B cell (primary cell): ENCODE measurements at places on chromosomes 1 and 21. TPM values are rescaled to one million over a fixed set of nuclear protein-coding genes. Genes with fewer than 3 reads are reported as not detected.

DNA sequence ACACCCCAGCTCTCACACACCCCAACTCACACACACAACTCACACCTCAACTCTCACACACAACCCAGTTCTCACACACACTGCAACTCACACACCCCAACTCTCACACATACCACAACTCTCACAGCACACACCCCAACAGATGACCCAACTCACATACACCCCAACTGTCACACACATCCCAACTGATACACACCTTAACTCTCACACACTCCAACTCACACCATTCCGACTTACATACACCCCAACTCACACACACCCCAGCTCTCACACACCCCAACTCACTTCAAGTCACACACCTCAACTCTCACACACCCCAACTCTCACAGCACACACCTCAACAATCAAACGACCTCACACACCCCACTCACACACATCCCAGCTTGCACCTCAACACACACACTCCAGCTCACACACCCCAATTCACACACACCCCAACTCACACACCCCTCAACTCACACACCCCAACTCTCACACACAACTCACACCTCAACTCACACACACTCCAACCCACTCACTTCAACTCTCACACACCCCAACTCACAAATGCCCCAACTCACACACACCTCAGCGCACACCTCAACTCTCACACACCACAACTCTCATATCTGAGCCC lies 66.3 kb downstream of the SETD4 start:
- H3K4me3 ChIP-seq = no peak overlapping the region
- no peak overlapping the region for H3K27ac ChIP-seq
- no peaks in the 10 kb centered on the region for H3K4me1 ChIP-seq
- no peak for DNase-seq

Gene RNF186
- total RNA-seq = not detected in 2 replicates

- DNase-seq = no peak
- no peaks in the 10 kb centered on the region for H3K27me3 ChIP-seq
- peaks cover 14% of the 10 kb centered on the region for H3K4me1 ChIP-seq
- no peaks in the 10 kb centered on the region for H3K36me3 ChIP-seq
Observed at GRCh38 chr1:166902279-166902678, 26.2 kb upstream of the TADA1 start.

Gene C1orf226
- 0.10 TPM in 1 of 2 replicates, not detected in the other for total RNA-seq

Gene KRTAP12-4
- total RNA-seq = not detected in 2 replicates

DNA sequence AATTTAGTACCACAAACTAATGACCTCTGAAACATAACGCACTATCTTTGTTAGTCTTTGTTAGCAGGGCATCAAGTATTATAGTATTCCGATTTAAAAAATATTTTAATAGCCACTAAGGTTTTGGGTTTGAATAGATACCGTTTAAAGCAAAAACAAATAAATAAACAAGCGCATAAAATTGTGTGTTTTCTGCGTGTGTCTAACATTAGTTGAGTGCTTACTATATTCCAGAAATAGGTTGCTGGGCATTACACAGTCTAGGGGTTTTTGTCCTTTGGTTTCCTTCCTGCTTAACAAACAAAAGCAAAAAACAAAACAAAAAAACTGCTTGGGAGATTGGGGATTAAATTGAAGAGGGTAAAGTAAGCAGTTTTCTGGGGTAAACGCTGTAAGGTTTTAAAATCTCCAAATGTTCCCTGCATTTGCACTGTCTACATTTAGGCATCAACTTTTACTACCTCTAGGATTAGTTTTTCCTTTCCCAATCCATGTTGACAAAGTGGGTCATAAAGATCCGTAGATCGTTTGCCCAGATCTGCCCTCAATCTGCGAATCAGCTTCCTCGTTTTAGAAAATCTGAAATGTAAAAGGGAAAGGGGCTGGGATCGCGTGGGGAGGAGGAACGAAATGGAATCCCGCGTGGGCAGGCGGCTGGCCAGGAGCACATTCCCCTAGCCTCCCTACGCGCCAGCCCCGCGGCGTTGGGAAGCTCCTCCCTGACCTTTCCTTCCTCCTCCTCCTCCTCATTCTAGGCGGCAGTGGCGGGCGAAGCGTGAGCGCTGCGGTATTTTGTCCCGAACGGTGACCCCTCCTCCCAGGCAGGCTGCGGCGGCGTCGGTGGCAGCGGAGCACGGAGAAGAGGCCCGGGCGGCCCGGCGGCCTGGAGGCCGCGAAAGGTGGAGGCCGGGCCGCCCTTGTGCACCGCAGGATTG lies at the start of gene KCTD3:
Gene KCTD3 (plus strand): TSS at position 749 of the 935 bp plus-strand sequence. CDS start 382 bp downstream, outside the sequence.
- no peak within 1 kb of the TSS for H3K27ac ChIP-seq
- DNase-seq = peak; percentile 54
- H3K4me1 ChIP-seq = peaks cover 6% of the 10 kb centered on the region
- peak within 1 kb of the TSS; percentile 66 for H3K4me3 ChIP-seq

DNA sequence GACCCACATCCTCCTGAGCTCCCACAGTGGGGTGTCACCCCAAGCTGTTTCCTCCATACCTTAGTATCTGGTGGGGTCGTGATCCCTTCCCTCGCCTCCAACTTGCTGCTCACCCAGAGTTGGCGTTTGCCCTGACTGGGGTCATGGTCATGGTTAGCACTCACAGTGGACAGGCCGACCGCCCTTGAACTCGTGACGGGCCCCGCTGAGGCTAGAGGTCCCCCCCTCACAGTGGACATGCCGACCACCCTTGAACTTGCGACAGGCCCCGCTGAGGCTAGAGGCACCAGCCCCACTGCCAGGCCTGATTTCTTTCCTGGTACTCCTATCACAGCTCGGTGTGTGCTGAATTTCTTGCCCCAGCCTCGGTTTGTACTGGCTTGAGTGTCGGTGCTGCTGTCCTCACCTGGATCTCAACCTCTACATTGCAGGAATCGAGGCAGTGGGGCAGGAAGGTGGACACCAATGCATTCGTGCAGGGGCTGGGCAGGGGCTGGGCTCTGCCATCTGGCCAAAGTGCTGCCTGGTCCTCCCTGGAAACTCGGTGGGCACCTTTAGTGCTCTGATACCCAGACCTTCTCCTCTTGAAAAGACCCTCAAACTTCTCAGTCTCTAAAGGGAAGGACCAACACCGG lies 37.5 kb upstream of the AJAP1 start:
- DNase-seq = no peak
- no peaks in the 10 kb centered on the region for H3K27me3 ChIP-seq
- H3K36me3 ChIP-seq = no peaks in the 10 kb centered on the region
- no peak overlapping the region for H3K4me3 ChIP-seq
- no peaks in the 10 kb centered on the region for H3K4me1 ChIP-seq

GRCh38 chr1:54390655-54391054 lies 15.5 kb downstream of the SSBP3 start:
- H3K27ac ChIP-seq = no peak overlapping the region
- no peak for DNase-seq
- no peak overlapping the region for H3K4me3 ChIP-seq
- no peaks in the 10 kb centered on the region for H3K27me3 ChIP-seq
- no peaks in the 10 kb centered on the region for H3K4me1 ChIP-seq

Gene PEA15
- total RNA-seq = 76.7 and 81.7 TPM in 2 replicates

Gene ADGRB2
- total RNA-seq = 1.6 and 1.9 TPM in 2 replicates

Gene BEND5
- total RNA-seq = 15.5 and 19.5 TPM in 2 replicates

Gene GPX7
- total RNA-seq = 21.4 and 23.9 TPM in 2 replicates

Gene SPRR3
- not detected in 2 replicates for total RNA-seq
